T47D (cell line): ENCODE measurements at places on chromosomes 3 and 15.

GRCh38 chr3:54243960-54244682 is 121.8 kb downstream of the CACNA2D3 start:
- no peak for DNase-seq

GRCh38 chr3:66712210-66712609 is 211.4 kb upstream of the LRIG1 start:
- no peak for DNase-seq

GRCh38 chr3:11600501-11601282 is 43.0 kb downstream of the VGLL4 start:
- DNase-seq: peak; percentile 81

- no peak for DNase-seq
These were observed 4.0 kb downstream of the NPTN start for GRCh38 chr15:73628976-73629797.

DNA sequence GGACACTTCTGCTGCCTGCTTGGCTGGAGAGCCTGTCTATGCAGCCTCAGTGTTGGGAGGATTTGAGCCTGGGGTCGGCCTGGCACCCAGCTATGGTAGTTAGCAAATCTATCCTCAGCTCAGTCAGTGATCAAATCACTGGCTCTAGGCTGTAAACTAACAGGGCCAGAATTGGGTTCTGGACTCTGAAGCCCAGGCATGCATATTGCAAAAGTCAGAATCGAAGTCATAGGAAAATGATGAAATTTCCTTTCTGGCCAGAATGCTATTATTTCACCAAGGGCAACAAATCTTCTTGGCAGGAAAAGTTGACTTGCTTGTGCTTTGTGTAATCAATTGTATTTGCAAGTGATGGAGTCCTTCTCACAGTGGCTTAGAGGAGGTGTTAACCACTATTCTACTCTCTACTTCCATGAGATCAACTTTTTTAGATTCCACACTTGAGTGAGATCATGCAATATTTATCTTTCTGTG is 482.6 kb upstream of the TPRG1 start:
- no peak for DNase-seq

GRCh38 chr15:82081914-82082762 is 36.3 kb upstream of the MEX3B start:
- DNase-seq: no peak

DNA sequence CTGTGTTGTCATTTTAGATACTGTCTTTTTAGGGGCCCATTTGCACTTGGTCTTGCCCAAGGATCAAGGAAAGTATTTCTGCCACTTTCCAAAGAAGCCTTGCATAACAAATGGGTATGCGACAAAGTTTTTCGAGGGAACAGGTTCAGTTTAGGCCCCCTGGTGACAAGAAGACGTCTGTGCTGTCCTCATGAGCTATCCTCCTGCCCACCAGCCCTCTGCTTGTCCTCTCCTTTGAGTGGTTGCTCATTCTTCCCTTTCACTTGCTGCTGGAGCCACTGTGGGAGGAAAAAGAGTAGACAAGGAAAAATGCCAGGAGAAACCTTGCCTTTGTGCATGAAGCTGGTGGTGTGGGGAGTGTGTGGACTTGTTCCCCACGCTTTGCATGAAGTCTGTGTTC is 171.9 kb downstream of the CACNA2D3 start:
- DNase-seq: no peak

- peak; percentile 62 for DNase-seq
These were observed 735 bp downstream of the GOLGA8B start for GRCh38 chr15:34582461-34583371.

- no peak for DNase-seq
These were observed 100.6 kb upstream of the IGF1R start for GRCh38 chr15:98547741-98548138.

GRCh38 chr15:85488997-85489396 is 108.6 kb downstream of the AKAP13 start:
- no peak for DNase-seq

GRCh38 chr3:124217542-124217941 is 225.6 kb upstream of the ROPN1 start:
- peak; percentile 67 for DNase-seq

DNA sequence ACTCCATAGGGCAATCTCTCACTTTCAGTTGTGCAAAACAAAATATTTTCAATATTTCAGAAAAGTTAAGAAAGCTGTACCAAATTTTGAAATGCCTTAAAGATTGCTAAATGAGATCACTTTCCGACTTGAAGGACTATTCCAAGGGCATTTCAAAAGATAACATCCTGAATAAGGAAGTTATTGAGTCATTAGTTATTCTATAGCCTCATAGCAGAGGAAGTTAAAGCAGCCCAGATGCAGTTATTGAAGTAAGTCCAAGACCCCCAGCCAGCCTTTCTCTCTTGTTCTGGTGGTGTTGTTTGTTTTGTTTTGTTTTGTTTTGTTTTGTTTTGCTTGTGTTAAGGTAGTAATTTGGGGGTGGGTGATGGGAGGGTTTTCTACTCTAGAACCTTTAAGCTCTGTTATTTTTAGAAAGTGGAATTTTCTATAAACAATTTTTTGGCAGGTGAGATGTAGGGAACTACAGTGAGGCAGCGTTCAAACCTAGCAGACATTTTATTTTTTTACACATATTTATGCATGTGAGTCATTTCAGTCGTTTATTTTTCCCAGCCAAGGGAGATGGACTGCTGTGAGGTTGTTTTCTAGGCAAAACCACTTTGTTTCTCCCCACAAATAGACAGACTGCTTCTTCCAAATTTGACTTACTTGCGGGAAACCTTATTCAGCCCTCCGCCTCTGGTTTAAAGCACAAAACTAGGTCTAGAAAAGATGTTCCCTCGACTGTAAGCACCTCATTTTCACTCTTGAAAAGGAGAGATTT is 216.3 kb upstream of the ARPP21 start:
- DNase-seq: no peak

- no peak for DNase-seq
These were observed 39.9 kb downstream of the DENND4A start for GRCh38 chr15:65752151-65752700.

- no peak for DNase-seq
These were observed 204.3 kb upstream of the UBE3A start for GRCh38 chr15:25643120-25643519.

DNA sequence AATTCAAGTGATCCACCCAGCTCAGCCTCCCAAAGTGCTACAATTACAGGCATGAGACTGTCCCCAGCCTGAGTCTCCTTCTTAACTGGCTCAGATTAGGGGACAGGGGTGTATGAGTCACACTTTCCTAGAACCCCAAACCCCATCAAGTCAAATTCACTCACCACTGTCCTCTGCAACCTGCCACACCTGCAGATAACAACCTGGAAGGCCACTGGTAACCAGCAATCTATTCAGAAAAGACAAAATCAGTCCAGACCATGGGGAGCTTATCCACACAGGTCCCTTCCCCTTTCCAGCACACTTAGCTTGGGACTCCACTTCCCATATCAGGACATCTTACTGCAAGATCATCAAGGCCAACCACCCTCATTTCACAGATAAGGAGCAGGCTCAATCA is 6.4 kb downstream of the WDR73 start:
- no peak for DNase-seq

- no peak for DNase-seq
These were observed 33.1 kb downstream of the TP63 start for GRCh38 chr3:189664311-189664710.

GRCh38 chr15:72778796-72779195 is 4.8 kb downstream of the ADPGK start:
- DNase-seq: no peak

DNA sequence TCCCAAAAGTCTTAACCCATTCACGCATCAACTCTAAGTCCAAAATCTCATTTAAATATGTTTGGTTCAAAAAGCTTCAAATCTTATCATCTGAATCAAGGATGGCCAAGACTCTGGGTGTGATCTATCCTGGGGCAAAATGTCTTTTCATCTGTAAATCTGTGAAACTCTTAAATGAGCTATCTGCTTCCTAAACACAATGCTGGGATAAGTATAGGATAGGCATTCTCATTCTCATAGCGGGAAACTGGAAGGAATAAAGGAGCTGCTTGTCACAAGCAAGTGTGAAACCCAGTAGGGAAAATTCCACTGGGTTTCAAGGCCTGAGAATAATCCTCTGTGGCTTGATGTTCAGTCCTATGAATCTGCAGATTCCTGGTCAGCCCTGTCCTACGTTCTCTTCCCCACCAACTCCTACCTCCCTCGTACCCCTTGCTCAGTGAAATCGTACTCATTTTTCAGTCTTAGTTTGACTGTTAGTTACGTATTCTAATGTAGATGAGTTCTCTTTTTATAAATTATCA is 156.7 kb downstream of the EPHA3 start:
- DNase-seq: no peak

GRCh38 chr3:16178628-16178988 is 4.1 kb downstream of the GALNT15 start:
- no peak for DNase-seq

GRCh38 chr3:9101286-9101685 is 138.0 kb upstream of the RAD18 start:
- no peak for DNase-seq

DNA sequence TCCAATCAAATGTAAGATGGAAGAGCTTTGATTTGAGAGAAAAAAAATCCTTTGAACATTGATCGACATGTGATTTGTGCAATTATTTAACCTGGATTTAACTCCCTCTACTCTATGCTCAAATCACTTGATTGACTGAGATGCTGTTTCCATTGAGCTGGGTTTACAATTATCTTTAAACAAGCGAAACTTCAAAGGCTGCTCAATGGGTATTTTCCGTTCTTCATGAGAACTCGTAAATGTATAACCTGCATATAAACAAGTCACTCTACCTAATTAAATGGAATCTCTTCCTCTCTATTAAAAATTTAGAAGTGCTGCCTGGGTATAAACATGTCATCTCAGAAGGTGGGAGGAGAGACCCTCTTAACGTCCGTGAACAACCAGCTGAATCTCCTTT is 71.9 kb downstream of the ANXA2 start:
- no peak for DNase-seq

GRCh38 chr15:52080031-52080430 is 32.5 kb downstream of the BCL2L10 start:
- no peak for DNase-seq

DNA sequence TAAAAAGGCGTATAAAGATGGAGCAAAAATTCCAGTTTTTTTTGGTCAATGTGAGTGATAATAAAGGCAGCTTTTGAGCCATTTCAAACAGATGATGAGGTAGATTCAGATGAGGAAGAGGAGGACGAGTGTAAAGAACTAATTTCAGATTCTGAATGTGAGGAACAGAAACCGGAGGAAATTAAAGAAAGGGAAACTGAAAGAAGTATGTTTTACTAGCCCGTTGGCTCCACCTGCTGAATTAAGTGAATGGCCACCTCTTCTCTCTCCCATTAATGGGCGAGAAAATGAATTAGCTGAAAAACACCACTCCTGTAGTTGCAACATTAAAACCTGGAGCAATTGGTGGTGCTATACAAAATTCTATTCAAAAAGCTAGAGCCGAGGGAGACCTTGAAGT is 55.4 kb downstream of the CYP19A1 start:
- no peak for DNase-seq

DNA sequence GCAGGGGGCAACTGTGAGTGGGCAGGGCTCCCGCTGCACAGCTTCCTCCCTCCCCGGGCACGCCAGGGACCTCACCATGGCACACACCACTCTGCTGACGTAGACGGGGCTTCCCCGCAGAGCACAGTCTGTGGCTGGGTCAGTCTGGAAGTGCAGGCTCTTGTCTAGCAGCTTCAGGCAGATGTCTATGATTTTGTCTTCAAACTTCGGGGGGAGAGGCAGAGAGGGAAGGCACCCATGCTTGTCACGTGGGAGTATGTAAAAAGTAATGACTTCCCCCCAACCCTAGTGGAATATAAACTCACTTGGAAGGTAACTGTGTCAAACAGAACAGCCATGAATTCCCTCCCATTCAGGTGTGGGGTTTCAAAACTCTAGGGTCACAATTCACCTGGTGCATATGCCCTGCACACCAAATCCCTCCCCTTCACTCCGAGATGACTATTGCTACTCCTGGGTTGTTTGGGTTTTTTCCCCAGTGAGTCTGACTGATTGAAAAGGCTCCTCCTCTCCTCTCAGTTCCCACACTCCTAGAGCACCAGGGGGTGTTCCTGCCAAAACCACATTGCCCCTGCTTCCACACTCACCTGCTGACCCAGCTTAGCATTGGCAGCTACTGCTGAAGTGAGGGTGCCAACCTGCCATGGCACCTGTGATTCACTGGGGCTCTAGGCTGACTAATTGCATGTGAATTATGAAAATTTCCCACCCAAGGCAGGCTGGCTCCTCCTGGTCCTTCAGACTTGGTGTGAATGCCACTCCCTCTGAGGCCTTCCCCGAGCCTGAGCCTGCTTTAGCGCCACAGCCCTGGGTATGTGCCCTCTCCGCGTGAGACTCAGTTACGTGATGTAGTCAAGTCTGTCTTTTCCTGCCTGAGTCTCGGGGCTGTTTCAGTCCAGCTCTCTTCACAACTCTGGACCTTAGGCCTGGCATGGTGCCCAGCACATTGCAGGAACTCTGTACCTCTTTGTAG is 13.0 kb downstream of the TGM5 start:
- DNase-seq: no peak

GRCh38 chr3:120841264-120841663 is 66.7 kb upstream of the STXBP5L start:
- no peak for DNase-seq

GRCh38 chr3:105826778-105827634 is 41.8 kb downstream of the CBLB start:
- DNase-seq: no peak

DNA sequence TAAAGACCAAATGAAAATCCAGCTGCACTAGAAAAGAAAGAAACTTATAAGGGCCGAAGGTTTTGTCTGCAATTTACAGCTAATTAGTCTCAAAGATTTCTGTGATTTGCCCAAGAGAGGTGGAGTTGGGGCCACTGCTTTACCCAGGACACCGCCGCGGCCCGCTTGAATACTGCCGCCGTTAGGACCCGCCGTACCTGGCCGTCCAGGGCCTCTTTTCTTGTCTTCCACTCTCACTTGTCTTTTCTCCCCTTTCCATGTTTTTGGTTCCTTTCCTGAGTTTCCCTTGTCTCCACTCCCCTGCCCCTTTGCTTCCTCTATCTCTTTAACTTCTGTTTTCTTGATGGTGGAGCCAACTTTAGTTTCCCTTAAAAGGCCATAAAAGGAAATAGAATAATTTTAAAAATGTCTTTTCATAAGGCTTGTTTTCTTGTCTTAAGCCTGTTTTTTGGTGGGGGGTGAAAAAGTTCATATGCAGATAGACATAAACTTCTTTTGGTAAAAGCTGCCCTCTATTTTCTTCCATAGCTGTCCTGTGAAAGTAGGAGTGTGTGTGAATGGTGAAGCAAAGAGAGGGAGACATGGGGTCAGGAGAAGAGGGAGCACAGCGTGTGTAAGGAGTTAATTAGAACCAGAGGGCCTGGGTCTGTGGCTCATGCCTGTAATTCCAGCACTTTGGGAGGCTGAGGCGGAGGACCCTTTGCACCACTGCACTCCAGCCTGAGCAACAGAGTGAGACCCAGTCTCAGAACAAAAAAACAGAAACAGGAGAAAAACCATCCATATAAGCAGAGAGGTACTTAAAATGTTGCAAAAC is 16.0 kb upstream of the CCNL1 start:
- peak; percentile 45 for DNase-seq

- peak; percentile 75 for DNase-seq
These were observed 135.7 kb upstream of the RAD18 start for GRCh38 chr3:9098716-9099675.
